ENCODE measurements at places on chromosomes 6 and 20.

DNA sequence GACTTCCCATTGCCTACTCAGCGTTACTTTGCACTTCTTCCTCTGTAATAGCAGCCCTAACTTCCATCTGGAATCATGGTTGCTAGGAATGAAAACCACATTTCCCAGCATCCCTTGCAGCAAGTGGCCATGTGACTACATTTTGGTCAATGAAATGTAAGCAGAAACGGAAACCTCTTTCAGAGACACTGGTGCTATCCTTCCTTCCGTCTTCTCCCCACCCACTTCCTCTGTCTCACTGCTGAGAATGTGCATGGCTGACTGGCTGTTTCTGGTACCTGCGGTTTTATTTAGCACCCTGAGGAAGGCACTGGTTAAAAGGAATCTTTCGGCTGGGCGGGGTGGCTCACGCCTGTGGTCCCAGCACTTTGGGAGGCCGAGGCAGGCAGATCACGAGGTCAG is 107.4 kb downstream of the SCML4 start:
- peak; percentile 51 for DNase-seq

DNA sequence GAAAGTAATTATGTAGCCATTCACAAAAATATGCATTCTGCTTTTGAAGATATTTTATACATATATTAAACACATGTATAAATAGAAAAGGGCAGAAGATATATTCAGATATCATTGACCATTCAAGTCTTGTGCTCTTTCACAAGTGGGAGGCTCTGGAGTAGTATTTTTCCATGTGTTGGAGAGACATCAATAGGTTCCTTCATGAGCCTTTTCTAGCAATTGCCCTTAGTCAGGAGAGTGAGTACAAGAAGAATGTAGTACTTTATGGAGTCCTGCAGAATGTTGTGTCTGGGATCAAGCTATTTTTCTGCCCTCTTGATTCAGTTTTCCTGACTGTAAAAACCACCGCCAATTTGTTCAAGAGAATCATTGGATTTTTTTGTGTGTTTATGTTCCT is 117.9 kb downstream of the LRRC1 start:
- no peak for DNase-seq

DNA sequence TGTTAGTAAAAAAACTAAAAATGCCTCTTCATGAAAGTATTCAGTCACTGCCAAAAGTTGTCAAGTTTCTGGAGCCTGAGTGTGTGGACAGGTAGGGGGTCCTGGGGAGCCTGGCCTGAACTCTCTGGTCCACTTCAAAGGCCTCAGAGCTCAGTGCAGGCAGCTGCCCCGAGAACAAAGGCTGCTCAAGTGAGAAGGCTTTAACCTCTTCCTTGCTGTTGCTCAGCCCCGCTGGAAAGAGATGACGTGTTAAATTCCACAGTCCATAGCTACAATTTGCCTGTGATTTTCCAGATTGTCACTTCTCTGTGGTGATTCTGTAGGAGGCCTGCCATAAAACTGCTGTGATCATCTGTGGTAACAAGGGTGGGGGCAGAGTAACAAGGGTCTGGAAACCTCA is 96.9 kb downstream of the FAM120B start:
- no peak for DNase-seq

GRCh38 chr6:37382994-37383765 is 29.4 kb downstream of the RNF8 start:
- no peak for DNase-seq

GRCh38 chr6:3277251-3277650 is 18.5 kb downstream of the PSMG4 start:
- DNase-seq = no peak

DNA sequence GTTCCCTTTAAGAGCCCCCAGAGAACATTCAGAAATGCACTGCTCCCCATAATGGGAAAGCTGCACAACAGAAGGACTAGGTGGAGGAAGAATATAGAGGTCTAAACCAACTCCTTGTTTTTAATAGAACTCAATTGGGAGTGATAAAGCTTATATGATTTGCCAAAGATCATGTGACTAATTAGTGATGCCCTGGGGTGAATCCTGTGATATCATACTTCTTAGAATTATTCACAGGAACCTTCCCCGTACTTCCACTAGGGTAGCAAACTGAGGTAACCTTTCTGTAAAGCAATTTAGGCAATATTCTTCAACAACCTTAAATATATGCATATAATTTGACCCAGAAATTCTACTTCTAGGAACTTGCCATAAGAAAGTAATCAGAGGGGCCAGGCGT is 84.4 kb downstream of the TFAP2A start:
- no peak for DNase-seq

- DNase-seq = no peak
These were observed 36.9 kb upstream of the HLA-C start for GRCh38 chr6:31308845-31309175.

DNA sequence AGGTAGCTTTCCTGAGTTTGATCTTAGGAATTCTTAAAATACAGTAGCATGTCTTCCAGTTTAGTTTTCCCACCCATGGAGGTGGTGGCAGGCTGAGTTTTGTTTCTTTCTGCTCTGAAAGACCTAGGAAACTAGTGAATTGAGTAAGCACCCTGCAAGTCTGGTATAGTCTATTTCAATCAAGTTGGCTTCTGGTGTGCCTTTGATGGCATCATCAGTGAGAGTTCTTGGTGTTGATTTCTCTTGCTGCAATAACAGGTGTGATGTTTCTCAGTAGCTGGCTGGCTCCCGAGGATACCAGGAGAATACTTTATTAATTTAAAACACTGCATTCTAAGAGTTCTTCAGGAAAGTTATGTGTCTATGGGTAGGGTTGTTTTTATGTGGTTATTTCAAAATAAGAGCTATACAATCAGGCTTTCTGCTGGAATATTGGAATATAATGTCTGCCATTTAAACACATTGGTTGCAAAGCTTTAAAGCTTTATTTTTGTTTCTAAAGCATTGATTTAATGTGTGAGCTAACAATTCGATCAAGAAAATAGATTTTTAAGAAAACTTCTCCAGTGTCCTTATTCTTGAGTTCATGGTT is 19.0 kb downstream of the VAPB start:
- DNase-seq = no peak

- no peak for DNase-seq
These were observed 3.6 kb downstream of the MAP3K7 start for GRCh38 chr6:90583179-90583835.

- DNase-seq = no peak
These were observed 429.0 kb upstream of the NRSN1 start for GRCh38 chr6:23696992-23697391.

Data from stimulated activated CD8-positive, alpha-beta memory T cell treated with anti-CD3 and anti-CD28 coated beads, Interleukin-4, amount 100 ng/mL, for 1 hour (primary cell).